ENCODE measurements at places on chromosomes 3 and 15.

- DNase-seq = no peak
These were observed 8.4 kb upstream of the NMB start for GRCh38 chr15:84666373-84666772.

DNA sequence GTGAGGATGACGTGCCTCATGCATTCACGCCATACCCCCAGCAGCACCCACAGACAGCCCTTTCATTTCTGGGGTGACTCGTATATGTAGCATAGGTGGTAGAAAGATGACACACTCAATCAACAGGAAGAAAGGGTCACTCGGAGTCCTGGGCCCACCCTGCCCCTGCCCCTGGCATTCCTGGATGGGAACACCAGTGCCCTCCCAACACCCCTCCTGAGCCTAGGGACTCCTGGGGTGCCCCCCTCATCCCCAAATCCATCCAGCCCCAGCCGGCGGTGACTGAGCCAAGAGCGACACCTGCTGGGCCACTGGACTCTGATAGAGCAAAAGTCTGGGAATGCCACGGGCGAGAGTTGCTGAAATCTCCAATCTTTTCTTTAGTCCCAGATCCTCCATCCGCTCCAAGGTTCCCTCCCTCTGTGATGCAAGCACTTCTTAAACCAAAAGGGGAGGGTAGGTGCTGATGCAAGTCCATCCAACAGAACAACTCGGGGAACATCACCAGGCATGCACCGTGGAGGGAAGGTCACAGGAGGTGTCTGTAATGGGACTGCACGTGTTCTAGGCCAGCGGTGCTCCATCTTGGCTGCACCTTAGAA is 31.1 kb downstream of the ACAN start:
- DNase-seq = peak; percentile 27

DNA sequence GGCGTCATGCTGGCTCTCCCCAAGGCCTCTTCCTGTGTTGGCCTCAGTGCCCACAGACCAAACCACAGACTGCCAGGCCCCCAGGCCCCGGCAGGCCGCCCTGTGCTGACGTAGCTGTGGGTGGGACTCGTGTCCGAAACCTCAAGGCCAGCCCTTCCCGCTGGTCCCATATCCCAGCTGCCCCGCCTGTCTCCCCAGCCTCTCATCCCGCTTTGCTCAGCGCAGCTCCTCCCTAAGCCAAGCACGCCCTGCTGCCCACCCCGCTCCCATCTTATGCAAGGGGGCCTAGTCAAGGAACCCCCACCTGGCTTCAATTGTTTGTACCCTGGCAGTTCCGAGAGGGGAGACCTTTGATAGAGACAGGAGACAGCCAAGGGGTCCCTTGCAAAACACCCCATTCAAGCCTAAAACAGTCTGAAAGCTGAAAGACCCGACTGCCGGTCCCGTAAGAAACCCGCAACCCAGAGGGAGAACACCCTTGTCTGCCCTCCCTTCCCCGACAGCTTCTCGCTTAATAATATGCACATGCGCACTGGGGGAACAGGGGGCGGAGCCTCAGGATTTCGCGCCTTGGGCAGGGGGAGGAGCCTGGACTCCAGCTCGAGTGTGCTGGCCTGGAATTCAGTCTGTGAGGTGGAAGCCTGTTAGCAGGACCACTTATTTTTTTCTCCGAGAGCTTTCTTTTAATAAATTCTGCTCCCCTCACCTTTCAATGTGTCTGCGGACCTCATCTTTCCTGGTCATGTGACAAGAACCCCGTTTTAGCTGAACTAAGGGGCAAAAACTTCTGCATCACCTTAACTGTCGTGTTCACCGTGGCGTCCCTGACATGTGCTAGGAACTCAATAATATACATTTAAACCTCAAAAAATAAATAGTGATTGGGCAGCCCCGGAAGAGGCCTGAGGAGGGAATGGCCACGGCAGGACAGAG is 17.2 kb downstream of the TNFAIP8L3 start:
- DNase-seq = peak; percentile 46

- DNase-seq = no peak
These were observed 56.4 kb upstream of the LIMD1 start for GRCh38 chr3:45537970-45538640.

- no peak for DNase-seq
These were observed 402.6 kb upstream of the GBE1 start for GRCh38 chr3:82163907-82164520.

DNA sequence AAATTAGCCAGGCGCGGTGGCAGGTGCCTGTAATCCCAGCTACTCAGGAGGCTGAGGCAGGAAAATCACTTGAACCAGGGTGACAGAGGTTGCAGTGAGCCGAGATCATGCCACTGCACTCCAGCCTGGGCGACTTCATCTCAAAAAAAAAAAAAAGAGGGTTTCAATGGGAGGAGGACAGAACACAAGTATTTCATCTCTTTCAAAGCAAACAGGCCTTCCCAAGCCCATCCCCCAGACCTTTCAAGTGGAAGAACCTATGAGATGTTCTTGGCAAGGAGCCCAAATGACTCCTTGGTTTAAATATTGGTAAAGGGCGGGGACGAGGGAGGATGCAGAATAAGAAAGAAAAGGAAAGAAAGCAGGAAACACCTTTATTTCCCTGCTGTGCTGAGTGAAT is 62.2 kb upstream of the MCF2L2 start:
- DNase-seq = no peak

DNA sequence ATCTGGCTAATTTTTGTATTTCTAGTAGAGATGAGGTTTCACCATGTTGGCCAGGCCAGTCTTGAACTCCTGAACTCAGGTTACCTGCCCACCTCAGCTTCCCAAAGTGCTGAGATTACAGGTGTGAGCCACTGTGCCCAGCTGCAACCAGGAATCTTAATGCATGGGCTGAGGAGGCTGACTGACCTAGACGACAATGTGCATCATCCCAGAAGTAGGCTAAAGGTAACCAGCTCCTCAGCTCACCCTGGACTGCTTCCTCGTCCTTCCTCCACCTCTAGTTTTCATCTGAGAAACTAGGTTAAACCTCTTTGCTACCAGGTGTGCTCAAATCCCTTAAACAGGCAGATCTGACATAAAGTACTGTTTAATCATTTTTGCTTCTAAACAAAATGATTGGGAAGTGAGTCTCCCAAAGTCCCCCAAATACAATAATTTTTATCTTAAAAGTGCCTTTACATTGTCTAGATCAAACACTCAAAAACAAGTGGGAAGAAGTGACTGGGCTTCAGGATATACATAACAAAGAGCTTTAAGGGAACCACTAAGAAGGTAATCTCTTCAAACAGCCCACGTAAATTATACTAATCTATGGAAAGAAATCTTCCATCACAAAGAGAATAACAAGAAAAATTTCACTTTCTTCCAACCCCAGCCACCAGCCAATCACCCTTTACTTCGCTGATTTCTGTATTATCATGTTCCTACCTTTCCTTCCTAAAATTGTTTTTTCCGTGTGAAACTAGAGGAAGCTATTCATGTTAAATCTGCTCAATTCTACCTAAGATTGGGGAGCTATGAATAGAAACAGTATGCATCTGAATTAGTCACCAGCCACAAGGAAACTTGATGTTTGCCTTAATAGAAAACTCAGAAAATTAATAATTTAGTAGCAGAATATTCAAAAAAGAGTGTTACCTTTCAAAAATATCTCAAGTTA is 34.7 kb downstream of the IGF2BP2 start:
- no peak for DNase-seq

- no peak for DNase-seq
These were observed 68.5 kb upstream of the PLCL2 start for GRCh38 chr3:16816048-16816780.

GRCh38 chr3:63523100-63523499 is 129.4 kb upstream of the SNTN start:
- DNase-seq = no peak

DNA sequence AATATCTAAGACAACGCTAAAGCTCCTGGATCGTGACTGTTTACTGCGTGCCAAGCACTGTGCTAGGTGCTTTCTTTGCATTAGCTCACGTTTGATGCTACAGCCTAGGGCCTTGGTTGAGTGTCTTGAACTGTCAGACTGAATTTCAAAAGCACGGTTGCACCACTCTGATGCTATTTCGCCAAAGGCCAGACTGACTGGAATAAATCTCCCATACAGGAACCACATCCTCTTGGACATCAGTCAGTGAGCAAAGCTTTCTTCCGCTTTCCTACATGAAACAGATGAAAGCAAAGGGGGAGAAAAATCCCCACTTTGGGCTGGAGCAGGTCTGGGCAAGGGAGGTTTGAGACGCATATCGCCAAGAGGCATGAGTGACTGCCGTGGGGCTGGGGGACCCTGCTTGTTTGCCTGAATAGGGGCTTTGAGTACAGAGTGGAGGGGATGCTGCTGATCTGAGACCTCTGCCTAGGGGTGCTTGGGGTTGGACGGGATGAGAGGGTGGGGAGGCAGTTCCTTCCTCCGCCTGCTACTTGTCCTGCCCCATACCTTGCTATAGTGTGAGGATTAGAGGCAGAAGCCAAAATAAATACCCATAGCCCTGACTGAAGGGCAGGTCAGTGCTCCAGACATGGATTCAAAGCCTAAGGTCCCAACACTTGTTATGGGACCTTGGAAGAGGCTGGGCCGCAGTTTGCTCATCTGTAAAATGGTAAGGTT is 5.3 kb downstream of the FGD5 start:
- no peak for DNase-seq

- no peak for DNase-seq
These were observed 9.6 kb upstream of the ABTB1 start for GRCh38 chr3:127663151-127663550.

DNA sequence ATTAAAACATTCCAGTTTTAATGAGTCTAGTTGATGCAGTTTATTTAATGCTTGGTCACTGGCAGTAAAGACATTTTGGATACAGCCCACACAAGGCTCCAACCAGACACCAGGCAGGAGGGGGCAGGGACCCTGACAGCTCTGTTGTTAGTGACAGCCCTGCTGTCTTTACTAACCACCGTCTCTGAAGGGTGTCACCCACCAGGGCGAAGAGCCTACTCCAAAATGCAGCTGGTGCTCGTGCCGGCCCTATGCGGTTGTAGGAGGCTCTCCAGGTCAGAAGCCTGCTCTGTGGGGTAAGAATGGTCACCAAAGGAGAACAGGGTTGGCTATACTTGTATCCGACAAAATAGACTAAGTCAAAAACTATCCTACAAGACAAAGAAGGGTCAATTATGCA is 132.2 kb downstream of the ATP10A start:
- no peak for DNase-seq

DNA sequence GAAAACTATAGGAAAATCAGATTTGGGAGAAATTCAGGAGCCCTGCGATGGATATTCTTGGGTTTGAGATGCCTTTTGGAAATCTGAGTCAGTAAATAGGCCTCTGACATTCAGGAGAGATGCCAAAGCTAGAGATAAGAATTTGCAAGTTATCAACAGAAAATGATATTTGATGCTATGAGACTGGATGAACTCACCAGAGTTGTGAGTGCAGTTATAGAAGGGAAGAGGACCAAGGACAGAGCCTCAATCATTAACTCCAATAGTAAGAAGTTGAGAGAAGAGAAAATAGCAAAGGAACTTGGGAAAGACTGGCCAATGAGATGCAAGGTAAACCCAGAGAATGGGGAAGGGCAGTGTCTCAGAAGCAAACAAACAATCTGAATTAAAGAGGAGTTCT is 7.9 kb upstream of the ANO10 start:
- DNase-seq = no peak

DNA sequence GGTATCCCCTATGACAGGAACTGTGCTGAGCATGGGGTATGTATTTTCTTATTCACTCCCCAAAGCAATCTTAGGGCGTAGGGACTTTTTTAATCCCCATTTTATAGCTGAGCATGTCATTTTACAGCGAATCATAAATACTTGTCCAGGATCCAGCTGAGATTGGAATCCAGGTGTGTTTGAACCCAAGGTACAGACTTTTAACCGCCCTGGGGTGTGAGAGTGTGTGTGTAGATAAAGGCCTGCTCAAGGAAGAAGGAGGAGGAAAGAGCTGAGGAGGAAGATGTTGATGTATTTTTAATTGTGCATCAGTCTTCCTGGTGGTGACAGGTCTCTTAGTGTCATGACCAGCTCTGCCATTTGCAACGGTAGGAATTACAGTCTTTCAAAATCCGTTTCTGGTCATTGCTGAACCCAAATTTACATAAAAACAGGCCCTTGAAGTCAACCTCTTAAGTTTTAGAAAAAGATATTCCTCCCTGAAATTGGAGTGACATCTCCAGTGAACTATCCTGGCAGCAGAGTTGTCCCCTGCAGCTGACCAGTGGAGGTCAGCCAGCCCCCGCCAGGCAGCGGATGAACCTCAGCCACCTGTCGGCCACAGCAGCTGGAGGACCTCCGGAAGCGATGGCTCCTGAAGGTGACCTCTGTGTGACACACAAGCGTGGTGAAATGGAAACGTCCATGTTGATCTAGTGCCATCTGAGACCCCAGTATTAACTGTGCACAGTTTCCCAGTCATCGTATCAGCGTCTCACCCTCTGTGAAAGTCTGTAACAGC is 92.8 kb upstream of the MITF start:
- no peak for DNase-seq

DNA sequence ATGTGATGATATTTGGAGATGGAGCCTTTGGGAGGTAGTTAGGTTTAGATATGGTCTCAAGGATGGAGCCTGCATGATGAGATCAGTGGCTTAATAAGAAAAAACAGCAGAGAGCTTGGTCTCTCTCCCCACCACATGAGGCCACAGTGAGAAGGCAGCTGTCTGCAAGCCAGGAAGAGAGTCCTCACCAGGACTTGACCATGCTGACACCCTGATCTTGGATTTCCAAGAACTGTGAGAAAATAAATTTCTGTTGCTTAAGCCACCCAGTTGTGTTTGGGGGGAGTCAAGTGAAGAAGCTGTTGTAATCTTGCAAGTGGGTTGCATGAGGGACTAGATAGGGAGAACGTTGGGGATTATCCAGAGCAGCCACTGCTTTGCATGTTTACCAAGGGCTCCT is 62.3 kb upstream of the TNFAIP8L3 start:
- no peak for DNase-seq

GRCh38 chr3:189944285-189945145 is 176.2 kb downstream of the P3H2 start:
- DNase-seq = no peak

DNA sequence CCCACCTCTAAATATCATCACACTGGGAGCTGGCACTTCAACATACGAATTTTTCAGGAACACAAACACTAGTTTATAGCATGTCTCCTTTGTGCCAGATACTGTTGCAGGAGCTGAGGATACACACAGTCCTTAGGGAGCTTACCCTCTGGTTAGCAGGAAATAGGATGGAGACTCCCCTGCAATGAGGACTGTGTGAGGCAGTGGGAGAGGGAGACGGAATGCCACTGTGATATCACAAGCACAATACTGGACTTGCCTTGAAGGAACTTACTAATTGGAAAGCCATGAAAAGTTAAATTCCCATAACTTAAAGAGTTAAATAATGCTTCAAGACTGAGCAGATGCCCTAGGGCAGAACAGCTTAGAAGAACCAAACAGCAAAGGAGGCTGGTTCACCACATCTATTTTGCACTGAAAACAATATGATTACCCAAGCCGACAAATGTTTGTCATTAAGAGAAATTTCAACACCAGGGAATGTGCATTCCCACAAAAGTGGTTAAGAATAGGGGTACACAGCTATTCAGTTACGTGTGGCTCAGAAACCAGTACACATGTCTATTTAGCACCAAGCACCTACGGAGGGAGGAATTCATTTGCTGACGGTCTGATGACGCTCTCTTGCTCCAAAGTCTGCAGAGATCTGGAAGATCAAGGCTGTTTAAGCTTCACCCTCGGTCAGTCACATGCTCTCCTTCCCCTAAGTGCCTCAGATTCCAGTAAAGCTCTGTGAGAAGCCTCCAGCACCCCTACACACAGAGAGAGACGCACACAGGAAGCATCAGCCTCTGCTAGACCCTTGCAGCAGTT is 5.2 kb downstream of the TBC1D2B start:
- DNase-seq = no peak

- no peak for DNase-seq
These were observed 140.9 kb upstream of the IQSEC1 start for GRCh38 chr3:13213911-13214846.

- no peak for DNase-seq
These were observed 110.9 kb downstream of the ASB7 start for GRCh38 chr15:100713163-100713867.
